Caco-2 (cell line): ENCODE measurements at places on chromosomes 2 and 18. TPM values are rescaled to one million over a fixed set of nuclear protein-coding genes. Genes with fewer than 3 reads are reported as not detected.

GRCh38 chr2:25749676-25750075, 76.3 kb upstream of the DTNB start:
- H3K36me3 ChIP-seq: 0 out of 2 replicates have a peak, but pooled peaks cover 2% of the 10 kb centered on the region
- H3K4me3 ChIP-seq: no peak overlapping the region
- H3K4me1 ChIP-seq: no peaks in the 10 kb centered on the region
- DNase-seq: no peak
- no peak overlapping the region for H3K27ac ChIP-seq

- no peak for DNase-seq
- no peak overlapping the region for H3K27ac ChIP-seq
- no peaks in the 10 kb centered on the region for H3K36me3 ChIP-seq
- H3K27me3 ChIP-seq: no peaks in the 10 kb centered on the region
- H3K4me3 ChIP-seq: no peak overlapping the region
Observed at GRCh38 chr2:187408926-187409325, 39.1 kb downstream of the CALCRL start.

DNA sequence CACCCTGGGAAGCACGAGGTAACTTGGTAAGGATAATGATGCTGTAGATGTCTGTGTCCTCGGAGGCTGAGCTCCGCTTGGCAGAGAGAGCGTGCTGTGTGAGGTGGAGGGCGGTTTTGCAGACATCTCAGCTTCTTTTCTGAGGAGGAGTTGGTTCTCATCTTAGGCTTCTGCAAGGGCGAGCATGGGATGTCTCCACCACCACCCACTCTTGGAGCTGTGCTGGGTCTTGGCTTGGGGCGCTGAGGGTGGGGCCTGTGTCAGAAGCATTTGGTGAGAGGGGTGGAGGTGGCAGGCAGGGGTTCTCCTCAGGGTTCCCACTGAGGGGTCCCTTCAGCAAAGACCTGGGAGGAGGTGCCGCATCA, 9.2 kb downstream of the OXER1 start:
- peaks cover 9% of the 10 kb centered on the region for H3K4me1 ChIP-seq
- no peaks in the 10 kb centered on the region for H3K36me3 ChIP-seq
- H3K27me3 ChIP-seq: no peaks in the 10 kb centered on the region

DNA sequence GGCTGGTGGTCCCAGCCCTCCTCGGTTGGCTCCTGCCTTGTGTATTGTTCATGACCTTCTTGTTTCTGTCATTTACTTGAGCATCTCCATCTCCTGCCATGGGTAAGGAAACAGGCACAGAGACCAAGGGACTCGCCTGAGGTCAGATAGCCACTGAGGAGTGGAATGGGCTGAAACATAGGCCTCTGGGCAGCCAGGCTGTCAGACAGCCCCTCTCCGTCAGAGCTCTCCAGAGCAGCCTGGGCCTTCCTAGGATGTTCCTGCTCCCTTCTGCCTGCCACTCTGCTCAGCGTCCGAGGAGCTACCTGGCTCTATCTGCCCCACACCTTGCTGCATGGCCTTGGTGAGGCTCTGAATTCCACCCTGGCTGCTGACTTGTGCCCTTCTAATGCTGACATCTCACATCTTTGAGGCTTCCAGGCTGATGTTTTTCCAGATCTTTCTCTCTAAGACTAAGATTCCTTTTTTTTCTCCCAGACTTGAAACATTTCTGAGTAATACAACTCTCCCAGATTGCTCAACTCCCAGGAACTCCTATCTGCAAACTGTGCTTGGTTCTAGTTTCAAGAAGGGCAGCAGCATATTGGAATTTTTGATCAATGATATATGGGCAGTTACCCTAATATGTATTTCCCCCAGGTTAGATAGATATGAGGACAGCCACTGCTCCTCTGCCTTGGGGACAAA, 67.7 kb downstream of the MCFD2 start:
- no peaks in the 10 kb centered on the region; the same call in 1 of the 2 replicates for H3K27me3 ChIP-seq
- no peak for DNase-seq
- H3K27ac ChIP-seq: no peak overlapping the region
- H3K4me3 ChIP-seq: no peak overlapping the region
- H3K36me3 ChIP-seq: no peaks in the 10 kb centered on the region
- no peaks in the 10 kb centered on the region for H3K4me1 ChIP-seq

GRCh38 chr18:76364282-76365259, 130.5 kb downstream of the ZNF516 start:
- H3K4me1 ChIP-seq: no peaks in the 10 kb centered on the region
- no peaks in the 10 kb centered on the region; the same call in 1 of the 2 replicates for H3K36me3 ChIP-seq

GRCh38 chr2:168896783-168897182, 4.3 kb upstream of the G6PC2 start:
- no peak for DNase-seq
- no peak overlapping the region for H3K4me3 ChIP-seq
- H3K4me1 ChIP-seq: no peaks in the 10 kb centered on the region
- H3K36me3 ChIP-seq: no peaks in the 10 kb centered on the region
- no peaks in the 10 kb centered on the region; the same call in 1 of the 2 replicates for H3K27me3 ChIP-seq

DNA sequence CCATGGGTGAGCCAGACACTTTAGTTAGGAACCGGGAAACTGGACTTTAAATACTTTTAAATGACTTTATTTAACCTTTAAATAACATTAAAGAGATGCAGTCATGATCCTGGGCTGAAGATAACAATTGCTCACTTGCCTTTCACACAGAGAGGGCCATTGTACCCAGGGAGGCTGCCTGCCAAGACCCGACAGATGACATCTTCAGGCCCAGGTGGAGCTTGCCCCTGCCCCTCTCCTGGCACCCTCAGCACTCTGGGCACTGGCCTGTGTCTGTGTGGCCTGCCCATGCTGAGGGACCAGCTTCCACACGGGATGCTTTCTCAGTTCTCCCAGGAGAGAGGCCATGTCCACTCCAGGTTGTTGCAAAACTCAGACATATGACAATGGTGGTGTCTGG, 216.4 kb upstream of the MYT1L start:
- H3K4me3 ChIP-seq: no peak overlapping the region
- DNase-seq: no peak
- H3K27ac ChIP-seq: no peak overlapping the region
- no peaks in the 10 kb centered on the region for H3K36me3 ChIP-seq
- no peaks in the 10 kb centered on the region for H3K4me1 ChIP-seq

GRCh38 chr2:240392948-240393830, 42.3 kb upstream of the GPC1 start:
- no peak for DNase-seq
- H3K4me1 ChIP-seq: no peaks in the 10 kb centered on the region
- no peak overlapping the region for H3K4me3 ChIP-seq
- H3K36me3 ChIP-seq: no peaks in the 10 kb centered on the region
- H3K27me3 ChIP-seq: no peaks in the 10 kb centered on the region

GRCh38 chr2:130894326-130894942, 57.7 kb downstream of the ARHGEF4 start:
- no peaks in the 10 kb centered on the region for H3K36me3 ChIP-seq
- H3K27me3 ChIP-seq: no peaks in the 10 kb centered on the region; the same call in 1 of the 2 replicates
- no peak overlapping the region for H3K27ac ChIP-seq
- H3K4me3 ChIP-seq: no peak overlapping the region

DNA sequence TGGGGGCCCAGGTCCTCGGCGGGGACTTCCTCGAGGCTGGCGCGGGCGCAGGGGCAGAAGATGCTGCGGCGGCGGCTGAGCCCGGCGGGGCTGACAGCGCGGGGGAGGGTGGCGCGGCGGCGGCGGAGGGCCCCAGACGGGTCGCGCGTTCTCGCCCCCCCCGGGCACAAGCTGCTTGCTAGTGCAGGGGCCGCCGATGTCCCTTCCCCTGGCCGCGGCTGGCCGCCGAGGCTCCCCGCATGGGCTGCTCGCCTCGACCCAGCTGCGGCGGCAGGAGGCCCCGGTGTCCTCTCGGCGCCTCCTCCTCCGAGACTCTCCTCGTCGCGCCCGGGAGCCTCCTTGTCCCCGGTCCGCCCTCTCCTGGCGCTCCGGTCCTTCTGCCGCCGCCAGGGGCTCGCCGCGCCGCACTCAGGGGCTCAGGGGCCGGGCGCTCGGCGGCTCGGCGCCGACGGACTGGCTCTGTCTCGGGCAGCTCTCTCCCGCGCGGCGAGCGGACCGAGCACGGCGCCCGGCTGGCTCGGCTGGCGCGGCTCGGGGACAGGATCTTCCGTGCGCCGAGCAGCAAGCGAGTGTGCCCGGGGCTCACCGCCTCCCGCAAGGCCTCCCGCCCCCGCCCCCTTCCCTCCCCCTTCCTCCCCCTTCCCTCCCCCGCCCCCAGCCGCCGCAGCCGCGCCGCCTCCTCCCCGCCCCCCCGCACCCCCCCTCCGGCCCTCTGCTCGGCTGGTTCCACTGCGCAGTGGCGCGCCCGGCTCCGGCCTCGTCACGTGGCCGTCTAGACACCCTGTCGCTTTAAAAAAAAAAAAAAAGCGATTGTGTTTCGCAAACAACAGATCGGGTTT, 902 bp upstream of the SMAD7 start:
- H3K27me3 ChIP-seq: no peaks in the 10 kb centered on the region
- DNase-seq: peak; percentile 71
- H3K4me3 ChIP-seq: peak overlapping the region; percentile 55
- peaks cover 9% of the 10 kb centered on the region for H3K4me1 ChIP-seq
- peak overlapping the region; percentile 76 for H3K27ac ChIP-seq
- no peaks in the 10 kb centered on the region for H3K36me3 ChIP-seq

GRCh38 chr2:179125404-179125803, 75.5 kb upstream of the CCDC141 start:
- H3K4me3 ChIP-seq: no peak overlapping the region
- H3K4me1 ChIP-seq: no peaks in the 10 kb centered on the region
- H3K36me3 ChIP-seq: no peaks in the 10 kb centered on the region
- no peaks in the 10 kb centered on the region for H3K27me3 ChIP-seq
- no peak for DNase-seq

- peaks cover 5% of the 10 kb centered on the region for H3K4me1 ChIP-seq
- DNase-seq: peak; percentile 32
- no peaks in the 10 kb centered on the region for H3K27me3 ChIP-seq
- H3K27ac ChIP-seq: peak overlapping the region; percentile 3
Observed at GRCh38 chr2:223995569-223995968, 38.3 kb downstream of the MRPL44 start.

GRCh38 chr2:205323929-205324328, 358.4 kb upstream of the NRP2 start:
- peaks cover 6% of the 10 kb centered on the region; the same call in 1 of the 2 replicates for H3K4me1 ChIP-seq
- H3K36me3 ChIP-seq: no peaks in the 10 kb centered on the region
- H3K27ac ChIP-seq: no peak overlapping the region
- no peak overlapping the region for H3K4me3 ChIP-seq

DNA sequence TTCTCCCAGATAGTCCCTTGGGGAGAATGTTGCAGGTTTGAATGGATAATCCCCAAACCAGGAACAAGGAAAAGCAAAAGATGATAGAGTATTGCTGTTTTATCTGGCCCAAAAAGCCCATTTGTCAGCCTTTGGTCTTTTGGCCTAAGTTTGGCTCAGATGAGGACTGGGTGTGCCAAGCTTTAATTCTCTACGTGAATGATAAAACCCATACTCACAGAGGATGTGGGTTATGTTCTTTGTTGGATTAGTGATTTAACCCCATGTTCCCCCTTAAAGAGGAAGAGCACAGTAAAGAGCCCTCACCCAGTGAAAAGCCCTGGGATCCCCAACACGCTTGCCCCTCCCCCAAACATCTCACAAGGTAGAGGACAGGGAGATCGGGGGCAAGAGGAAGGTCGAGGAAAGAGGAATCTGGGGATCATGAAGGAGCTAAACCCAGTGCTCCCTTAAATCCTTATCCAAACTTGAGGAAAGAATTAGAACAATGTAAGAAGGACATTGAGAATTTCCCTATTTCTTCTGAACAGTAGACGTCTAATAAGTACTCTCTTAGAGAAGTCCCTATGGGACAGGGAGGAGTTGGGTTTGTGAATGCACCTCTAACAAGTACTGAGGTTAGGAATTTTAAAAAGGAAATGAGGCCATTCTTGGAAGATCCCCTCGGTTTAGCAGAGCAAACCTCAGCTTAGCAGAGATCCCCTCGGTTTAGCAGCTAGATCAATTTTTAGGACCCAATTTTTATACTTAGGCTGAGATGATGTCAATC, 105.0 kb downstream of the HIBCH start:
- no peak for DNase-seq
- H3K27ac ChIP-seq: no peak overlapping the region
- H3K27me3 ChIP-seq: no peaks in the 10 kb centered on the region
- peaks cover 7% of the 10 kb centered on the region; the same call in 1 of the 2 replicates for H3K4me1 ChIP-seq

GRCh38 chr2:9071584-9072124, 68.2 kb upstream of the MBOAT2 start:
- no peak overlapping the region for H3K4me3 ChIP-seq
- H3K27me3 ChIP-seq: no peaks in the 10 kb centered on the region
- peak overlapping the region; percentile 80 for H3K27ac ChIP-seq
- no peaks in the 10 kb centered on the region for H3K36me3 ChIP-seq

DNA sequence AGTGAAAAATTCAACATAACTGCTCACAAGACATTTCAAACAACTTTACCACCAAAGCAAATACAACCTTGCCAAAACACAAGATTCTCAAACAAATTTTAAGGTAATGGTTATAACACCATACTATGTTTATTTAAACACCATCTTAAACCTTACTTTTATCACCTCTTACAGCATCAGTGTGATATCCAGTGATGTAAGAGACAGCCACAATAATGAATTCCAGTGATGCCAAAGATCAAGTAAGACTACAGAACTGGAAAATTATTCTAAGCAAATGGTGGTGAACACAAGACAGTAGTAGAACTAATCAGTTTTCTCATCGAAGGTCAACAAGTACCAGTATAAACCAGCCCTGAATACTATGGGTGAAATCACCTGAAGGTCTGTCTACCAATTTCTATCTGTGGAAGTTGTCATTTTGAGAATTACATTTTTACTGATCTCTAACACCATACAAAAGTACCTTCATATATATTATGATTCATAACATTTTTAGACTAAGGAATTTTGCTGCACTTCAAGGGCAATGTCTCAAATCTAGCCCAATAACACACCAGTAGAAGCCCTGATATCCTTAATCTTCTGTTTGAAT, 146.2 kb downstream of the RBMS1 start:
- no peak for DNase-seq
- no peak overlapping the region for H3K27ac ChIP-seq
- H3K36me3 ChIP-seq: no peaks in the 10 kb centered on the region
- H3K27me3 ChIP-seq: no peaks in the 10 kb centered on the region
- no peak overlapping the region for H3K4me3 ChIP-seq

DNA sequence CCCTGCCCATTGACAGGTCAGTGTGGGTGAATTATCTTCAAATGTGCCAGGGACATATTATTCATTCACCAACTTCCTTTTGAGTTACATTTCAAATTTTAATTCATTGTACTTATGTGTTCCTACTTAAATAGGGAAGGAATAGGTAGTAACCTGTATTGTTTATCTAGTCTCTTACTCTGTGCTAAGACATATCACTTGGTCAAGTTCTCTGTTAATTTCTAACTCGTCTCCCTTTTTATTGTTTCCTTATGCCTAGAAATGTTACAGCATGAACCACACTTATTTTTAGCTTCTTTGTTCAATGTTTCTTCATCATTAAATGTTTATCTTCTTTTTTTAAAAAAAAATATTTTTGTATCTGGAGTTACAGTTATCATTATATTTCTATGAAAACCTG, 151.9 kb downstream of the HAUS1 start:
- H3K4me3 ChIP-seq: no peak overlapping the region
- no peaks in the 10 kb centered on the region for H3K27me3 ChIP-seq
- no peak for DNase-seq
- H3K4me1 ChIP-seq: no peaks in the 10 kb centered on the region; the same call in 1 of the 2 replicates

GRCh38 chr18:63100630-63101055, 218.9 kb downstream of the BCL2 start:
- no peaks in the 10 kb centered on the region for H3K36me3 ChIP-seq
- peak overlapping the region; percentile 73 for H3K27ac ChIP-seq
- no peak for DNase-seq

- no peak overlapping the region for H3K27ac ChIP-seq
- DNase-seq: no peak
- H3K4me1 ChIP-seq: peaks cover 10% of the 10 kb centered on the region
- H3K36me3 ChIP-seq: no peaks in the 10 kb centered on the region
- H3K27me3 ChIP-seq: no peaks in the 10 kb centered on the region
Observed at GRCh38 chr2:96550787-96551604, 14.4 kb downstream of the ARID5A start.

The SCYGR2 gene
- total RNA-seq: not detected in 2 replicates

The CACNB4 gene
- total RNA-seq: 1.00 and 1.0 TPM in 2 replicates

The OR6B2 gene
- not detected in 2 replicates for total RNA-seq

The SNRPD1 gene
- 129 and 134 TPM in 2 replicates for total RNA-seq

The ITGA4 gene
- not detected in 2 replicates for total RNA-seq

The KIAA2012 gene
- 0.27 and 0.37 TPM in 2 replicates for total RNA-seq

The ASPRV1 gene
- total RNA-seq: 0.32 and 0.66 TPM in 2 replicates
